NCI-H1417 (cell line): ENCODE measurements at places on chromosomes 16 and 17.
A peak's percentile ranks its signal among the peaks of the same experiment; 100 is the strongest.

DNA sequence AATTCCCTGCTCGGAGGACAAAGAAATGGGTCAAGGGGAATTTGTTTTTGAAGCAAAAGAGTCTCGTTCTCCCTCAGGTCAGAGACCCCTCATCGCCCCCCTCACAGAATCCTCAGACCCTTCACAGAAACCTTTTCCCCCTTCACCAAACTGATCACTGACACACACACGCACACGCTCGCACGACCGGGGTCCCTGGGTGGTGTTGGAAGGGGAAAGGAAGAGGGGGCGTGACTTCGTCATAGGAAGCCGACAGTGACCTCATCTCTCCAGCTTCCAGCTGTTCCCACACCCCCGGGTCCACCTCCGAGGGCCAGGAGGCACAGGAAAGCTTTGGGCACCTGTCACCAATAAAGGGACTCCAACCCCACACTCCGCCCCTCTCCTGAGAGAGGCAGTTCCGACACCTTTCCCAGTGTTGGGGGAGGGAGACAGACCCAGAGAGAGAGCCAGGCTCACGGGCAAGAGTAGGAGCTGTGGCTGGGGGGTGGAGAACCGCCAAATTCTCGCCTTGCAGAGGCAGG is 1.2 kb downstream of the ASGR1 start:
- peak; percentile 50 for DNase-seq

- no peak for DNase-seq
Measured at GRCh38 chr17:45320931-45321461, 4.2 kb upstream of the MAP3K14 start.

- no peak for DNase-seq
Measured at GRCh38 chr16:13437413-13437795, 482.6 kb upstream of the ERCC4 start.

GRCh38 chr17:74901353-74902135 is 8.1 kb upstream of the FADS6 start:
- DNase-seq: no peak

DNA sequence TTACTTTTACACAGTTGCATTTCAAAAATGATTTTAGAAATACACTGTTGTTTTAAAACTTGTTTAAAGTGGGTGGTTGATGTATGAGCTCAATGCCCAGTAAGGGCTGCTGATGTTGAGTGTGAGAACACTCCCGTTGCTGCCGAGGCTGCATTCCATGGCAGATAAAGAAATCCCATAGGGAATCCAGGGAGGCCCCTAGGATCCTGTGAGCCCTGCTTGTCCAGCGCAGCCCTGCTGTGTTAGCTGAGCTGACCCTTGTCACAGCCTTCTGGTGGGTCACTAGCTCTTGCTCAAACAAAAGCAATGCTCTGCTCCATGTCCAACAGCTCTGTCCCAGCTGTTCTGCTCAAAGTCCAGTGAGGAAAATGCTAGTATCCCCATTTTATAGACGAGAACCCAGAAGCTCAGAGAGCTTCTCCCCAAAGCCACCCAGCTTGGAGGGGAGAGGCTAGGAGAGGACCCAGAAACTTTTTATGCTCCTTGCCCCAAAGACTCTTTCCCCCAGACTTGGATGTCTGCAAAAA is 18.6 kb upstream of the COL1A1 start:
- no peak for DNase-seq

DNA sequence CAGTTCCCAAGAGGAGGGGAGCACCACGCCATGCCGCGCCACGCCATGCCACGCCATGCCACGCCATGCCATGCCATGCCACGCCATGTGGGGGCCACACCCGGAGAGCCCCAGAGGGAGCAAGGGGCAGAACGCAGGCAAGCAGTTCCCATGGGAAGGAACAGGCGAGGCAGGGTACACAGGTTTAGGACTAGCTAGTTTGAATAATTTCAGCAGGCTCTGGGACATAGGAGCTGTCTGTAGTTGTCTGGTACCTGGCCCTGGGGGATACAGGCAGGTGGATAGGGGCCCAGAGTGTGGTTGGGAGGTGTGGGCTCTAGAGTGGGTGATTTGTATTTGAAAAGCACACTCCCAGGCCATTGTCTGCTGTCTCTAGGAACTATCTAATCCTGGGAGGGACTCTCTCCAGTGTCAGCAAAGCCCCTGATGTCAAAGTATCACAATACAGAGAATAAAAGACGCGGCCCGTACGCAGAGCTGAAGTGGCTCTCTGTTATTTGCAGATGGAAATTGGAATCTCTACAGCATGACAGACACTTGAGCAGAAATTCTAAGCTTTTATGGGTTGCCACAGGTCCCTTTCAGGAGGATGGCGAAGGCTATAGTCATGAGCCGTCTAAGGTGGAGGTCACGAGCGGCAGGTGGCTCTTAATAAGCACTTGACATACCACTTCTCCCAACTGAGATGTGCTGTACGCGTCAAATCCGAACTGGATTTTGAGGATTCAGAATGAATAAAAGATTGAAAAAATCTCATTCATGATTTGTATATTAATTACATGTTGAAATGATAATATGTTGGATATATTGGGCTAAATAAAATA is 220.8 kb upstream of the TNRC6C start:
- DNase-seq: peak; percentile 67

- DNase-seq: no peak
Measured at GRCh38 chr17:14776791-14777190, 475.9 kb downstream of the HS3ST3B1 start.

DNA sequence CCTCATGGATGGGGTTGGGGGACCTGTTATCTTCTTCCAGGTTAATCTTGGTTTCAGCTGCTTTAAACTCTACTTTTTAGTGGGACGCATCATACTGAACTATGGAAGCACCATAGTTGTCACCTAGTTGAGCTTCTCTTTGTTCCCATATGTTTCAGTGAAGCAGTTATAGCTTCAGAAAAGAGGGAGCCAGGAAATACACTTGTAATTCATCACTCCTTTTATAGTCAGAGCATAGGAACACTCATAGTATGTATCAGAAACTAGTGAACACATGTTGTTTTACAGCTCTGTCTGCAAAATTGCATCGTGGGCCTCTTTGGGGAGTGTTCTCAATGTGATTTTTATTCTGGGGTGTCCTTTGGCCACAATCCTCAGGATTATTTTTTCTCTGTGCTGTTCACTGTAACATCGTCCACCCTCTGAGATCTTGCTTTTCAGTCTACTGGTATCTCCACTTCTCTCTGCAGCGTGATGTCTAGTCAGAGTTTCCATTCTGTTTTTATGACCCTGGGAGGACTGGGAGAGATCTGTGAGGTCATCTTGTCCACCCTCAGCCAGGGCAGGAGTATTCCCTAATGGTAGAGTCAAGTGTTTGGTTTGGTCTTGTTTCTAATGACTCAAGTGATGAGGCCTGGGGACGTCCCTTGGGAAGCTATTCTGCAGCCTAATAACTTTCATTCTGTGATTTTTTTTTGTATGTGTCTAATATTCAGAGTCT is 585.4 kb downstream of the WWOX start:
- no peak for DNase-seq

DNA sequence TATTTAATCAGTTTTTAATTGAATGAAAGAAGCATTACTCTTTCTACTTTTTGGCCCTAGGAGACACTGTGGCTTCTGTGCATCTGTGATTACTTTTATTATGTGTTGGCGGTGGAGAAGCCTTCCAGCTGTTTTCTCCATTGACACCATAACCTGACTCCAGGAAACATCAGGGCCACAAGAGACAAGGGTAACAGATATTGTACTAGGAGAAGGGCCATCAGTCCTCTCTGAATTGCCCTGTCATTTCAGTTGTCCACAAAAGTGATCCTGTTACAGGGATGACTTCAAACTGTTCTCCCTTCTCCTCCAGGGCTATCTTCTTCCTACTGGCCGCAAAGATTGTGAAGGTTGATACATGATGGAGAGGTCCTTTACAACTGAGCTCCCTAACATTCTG is 14.6 kb downstream of the KRT39 start:
- no peak for DNase-seq

DNA sequence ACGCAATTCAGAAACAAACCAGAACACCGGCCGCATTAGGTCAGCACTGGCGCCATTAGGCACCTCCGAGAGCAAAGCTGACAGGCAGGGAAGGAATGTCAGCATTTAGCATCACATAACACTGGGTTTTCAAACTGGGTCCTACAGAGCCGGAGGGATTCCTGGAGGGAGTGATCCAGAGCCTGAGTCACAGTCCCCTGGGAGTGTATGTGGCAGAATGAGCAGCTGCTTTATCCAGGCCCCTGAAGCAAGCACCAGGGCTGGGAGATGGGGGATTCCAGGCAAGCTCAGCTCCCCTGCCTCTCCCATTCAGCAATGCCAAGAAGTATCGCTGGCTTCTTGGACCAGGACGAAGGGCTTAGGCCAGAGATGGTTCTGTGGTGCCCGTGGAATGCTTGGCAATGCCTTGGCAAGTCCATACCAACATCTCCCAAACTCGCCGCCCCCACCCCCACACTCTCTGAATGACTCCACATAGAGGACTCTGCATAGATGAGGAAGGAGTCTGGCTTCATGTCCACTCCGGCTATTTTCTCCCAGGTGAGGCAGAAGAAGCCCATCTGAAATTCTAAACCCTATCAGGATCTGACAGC is 20.4 kb downstream of the GAS7 start:
- DNase-seq: no peak

- no peak for DNase-seq
Measured at GRCh38 chr16:35598696-35599332, 2139.4 kb downstream of the TP53TG3F start.

DNA sequence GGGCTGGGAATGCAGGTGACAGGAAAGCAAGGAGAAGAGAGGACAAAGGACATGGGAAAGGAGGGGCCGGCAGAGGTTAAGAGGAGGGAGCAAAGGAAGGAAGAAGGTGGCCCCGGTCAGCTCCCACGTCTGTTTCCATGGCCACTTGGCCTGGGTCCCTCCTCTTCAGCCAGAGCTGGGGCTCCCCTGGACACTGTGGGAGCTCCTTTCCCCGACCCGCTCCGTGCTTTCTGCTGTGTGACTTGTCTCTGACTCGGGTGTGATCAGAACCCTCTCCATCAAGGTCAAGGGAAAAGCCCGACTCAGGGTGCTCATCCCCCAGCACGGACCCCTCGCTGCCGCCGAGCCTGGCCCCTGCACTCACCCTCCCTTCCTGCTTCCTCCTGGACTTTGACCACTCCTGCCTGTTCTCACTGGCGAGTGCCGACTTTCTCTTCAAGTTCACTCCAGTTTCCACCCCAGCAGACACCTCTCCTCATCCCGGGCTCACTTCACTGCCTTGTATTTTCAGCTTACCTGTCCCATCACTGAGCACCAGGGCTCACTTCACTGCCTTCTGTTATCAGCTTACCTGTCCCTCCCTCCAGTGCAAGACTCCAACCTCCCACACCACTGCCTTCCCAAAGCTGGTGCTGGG is 61.2 kb downstream of the MEAK7 start:
- no peak for DNase-seq

GRCh38 chr17:73128496-73128895 is 36.0 kb upstream of the SLC39A11 start:
- no peak for DNase-seq

GRCh38 chr16:86777381-86777946 is 199.1 kb downstream of the FOXL1 start:
- no peak for DNase-seq

DNA sequence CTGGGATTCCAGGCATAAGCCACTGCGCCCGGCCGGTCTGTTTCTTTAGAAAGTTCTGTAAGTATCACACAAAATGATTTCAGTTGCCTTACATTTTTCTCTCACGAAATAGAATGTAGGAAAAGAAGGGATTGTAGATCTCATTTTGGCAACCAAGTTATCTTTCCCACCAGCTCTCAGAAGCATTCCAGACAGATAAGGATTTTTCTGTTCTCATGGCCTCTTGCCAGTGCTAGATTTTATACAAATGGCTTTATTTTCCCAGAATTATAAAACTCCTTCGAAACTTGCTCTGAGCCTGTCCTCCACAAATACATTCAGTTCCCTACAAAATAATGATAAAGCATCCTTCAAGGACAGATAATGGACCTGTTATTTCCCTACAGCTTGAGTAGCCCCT is 46.9 kb downstream of the LCMT1 start:
- no peak for DNase-seq

DNA sequence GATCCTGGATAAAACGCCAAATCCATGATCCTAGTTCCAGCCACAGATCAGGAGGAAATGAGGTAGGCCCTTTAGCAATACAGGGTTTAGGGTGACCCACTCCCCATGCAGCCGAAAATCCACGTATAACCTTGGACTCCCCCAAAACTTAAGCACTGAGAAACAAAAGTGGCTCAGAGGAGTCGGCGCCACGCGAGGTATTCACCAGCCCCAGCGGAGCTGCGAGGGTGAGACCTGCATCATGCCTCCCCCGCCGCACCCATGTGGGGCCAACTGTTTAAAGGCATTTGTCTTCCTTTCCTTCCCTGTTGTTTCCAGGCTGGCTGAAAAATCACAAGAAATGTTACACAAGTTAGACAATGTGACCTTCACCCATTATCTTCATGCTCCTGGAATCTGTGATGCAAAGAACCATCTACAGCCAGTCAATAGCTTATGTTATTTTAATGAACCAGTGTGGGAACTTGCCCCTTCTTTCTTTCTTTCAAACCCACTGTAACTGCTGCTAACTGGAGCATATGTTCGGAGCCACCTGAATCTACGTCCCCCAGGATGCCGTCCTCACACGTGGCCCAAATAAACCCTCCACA is 98.2 kb upstream of the METRNL start:
- no peak for DNase-seq

- DNase-seq: no peak
Measured at GRCh38 chr16:82157534-82157812, 12.6 kb downstream of the MPHOSPH6 start.

DNA sequence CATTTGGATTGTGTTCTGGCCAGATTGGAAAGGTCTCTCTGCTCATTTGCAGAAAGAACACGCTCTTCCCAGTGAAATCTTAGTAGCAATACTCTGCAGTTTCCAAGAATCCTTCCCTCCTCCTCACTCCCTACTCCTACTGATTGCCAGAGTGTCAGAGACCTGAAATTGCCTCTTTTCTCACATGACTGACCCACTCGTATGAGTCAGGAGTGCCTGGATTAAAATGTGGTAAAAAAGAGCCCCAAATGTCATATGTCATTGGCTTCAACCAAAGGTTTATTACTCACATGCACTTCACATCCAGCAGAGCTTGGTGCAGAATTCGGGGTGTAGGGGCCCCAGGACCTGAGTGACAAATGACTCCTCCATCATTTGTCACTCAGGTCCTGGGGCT is 39.7 kb upstream of the IRX3 start:
- no peak for DNase-seq

DNA sequence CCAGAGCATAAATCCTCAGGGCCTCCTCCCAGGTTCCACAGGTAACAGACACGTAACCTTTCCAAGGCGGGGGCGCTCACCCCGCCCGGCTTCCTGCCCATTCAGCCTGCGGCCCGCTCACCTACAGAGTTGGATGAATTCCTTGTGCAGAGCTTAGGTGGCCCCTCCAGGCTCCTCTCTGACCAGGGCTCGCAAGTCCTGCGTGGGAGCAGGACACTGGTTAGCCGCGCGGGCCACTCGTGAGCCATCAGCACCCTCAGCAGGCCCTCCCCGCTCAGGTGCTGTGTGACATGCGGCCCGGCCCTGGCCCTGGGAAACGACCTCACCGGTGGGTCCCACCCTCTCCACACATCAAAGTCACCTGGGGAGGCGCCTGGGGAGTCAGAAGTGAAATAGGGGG is 528 bp downstream of the TERB1 start:
- no peak for DNase-seq
